Left ventricle myocardium inferior (tissue), 1 donor: ENCODE measurements at places on chromosomes 12 and 14. TPM values are rescaled to one million over a fixed set of nuclear protein-coding genes. Genes with fewer than 3 reads are reported as not detected.
A peak's percentile ranks its signal among the peaks of the same experiment; 100 is the strongest.

Gene BIN2
- total RNA-seq: 1.6 TPM

Gene SERPINA12
- total RNA-seq: not detected

Gene DNAJC22
- 0.08 TPM for total RNA-seq

Gene DCAF4
- total RNA-seq: 6.9 TPM

Gene FGF6
- total RNA-seq: not detected

Gene GLIPR1L2
- 1.5 TPM for total RNA-seq

Gene LLPH
- total RNA-seq: 22.1 TPM

Gene NRL
- total RNA-seq: 1.5 TPM

Gene SYNDIG1L
- total RNA-seq: 0.11 TPM

Gene DLGAP5
- total RNA-seq: 0.14 TPM

- DNase-seq: no peak
Observed at GRCh38 chr14:33343016-33343415, 404.3 kb downstream of the NPAS3 start.

GRCh38 chr12:42010257-42010656, 134.4 kb downstream of the GXYLT1 start:
- DNase-seq: no peak

DNA sequence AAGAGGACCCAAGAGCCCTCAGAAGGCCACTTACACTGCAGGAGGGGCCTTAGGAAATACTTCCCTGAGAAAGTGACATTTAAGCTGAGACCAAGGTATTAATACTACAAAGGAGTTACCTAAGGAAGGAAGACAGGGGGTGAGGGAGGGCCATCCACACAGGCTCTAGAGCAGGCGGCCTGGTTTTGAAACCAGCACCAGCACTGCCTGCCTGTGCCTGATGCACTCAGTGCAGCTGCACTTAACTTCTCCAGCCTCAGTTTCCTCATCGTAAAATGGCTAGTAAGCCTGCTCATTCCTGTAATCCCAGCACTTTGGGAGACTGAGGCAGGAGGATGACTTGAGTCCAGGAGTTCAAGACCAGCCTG, 45.5 kb upstream of the PLEKHG6 start:
- DNase-seq: no peak

- DNase-seq: no peak
Observed at GRCh38 chr12:87849074-87849473, 180.1 kb downstream of the C12orf50 start.

DNA sequence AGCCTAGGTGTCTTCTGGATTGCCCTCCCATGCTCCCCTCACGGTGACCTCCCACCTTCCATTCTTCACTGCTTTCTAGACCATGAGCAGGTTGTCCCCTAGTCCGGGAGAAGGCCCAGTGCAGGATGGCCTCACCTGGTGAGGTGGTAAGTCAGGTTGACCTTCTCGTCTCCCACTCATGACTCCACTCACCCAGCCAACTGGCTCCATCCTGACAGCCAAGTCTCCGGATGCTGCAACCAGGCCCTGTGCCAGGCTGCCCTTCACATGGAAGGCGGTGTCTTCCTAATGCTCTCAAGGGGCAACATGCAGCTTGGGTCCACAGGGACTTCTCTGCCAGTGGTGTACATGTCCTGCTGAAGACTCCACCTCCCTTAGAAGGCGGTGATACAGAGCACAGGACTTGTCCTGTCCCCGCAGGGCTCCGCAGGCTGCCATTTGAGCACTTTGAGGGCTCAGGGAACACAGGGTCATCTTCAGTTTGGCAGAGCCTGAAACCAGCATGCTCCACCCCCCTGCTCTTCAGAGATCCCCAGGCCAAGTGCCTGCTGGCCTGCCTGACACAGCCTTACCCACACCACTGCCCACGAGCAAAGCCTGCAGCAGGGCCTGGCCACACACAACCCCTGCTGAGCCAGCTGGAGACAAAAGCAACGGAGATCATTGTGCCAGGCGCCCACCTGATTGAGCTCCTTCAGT, 25.4 kb downstream of the BATF start:
- DNase-seq: no peak

DNA sequence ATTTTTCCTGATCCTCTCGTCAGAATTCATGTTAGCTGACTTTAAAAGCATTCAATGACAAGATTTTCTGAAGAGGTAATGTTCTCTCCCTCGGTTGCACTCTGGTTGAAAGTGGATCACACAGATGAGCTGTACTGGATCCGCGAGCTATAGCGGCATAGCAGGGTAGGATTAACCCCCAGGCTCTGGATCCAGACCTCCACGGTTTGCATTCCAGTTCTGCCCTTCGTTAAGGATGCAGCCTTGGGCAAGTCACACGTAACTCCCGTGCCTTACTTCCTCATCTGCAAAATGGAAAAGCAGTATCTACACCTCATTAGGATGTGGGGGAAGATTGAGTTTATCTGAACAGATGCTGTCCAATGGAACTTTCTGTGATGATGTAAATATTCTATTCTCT, 13.8 kb downstream of the CCDC92 start:
- no peak for DNase-seq

DNA sequence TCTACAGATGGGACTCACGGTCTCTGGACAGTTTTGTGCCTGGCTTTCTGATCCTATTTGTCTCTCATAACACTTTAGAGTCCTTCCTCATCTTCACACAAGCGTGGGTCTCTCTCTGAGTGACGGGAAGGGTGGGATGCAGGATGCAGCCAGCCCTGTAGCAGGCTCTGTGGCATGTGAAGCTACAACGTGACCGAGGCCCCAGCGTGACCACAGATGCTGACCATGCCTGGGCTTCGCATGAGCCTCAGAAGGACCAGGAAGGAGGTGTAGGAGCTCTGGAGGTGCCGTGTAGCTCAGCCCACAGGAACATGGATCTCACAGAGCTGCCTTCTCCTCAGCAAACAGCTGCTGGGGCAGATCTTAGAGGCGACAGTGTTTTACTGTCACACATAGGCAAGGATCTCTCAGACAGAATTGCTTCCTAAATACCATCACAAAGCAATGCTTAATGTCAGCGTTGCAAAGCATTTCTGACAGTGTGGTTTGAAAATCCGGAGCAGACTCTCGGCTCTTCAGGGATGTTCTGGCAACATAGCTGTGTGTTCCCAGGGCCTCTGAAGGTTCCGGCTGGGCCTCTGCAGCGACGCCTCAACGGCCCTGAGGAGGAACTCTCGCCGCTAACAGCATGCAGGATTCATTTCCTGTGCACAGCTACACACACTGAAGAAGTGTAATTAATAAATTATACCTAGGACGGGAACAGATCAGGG, 21.9 kb downstream of the ANKLE2 start:
- no peak for DNase-seq

GRCh38 chr14:104639885-104640548, 35.4 kb upstream of the TMEM179 start:
- peak; percentile 57 for DNase-seq

GRCh38 chr14:39229222-39229543, 4.5 kb upstream of the MIA2 start:
- no peak for DNase-seq

GRCh38 chr14:34649344-34649743, 19.4 kb upstream of the SNX6 start:
- DNase-seq: no peak

DNA sequence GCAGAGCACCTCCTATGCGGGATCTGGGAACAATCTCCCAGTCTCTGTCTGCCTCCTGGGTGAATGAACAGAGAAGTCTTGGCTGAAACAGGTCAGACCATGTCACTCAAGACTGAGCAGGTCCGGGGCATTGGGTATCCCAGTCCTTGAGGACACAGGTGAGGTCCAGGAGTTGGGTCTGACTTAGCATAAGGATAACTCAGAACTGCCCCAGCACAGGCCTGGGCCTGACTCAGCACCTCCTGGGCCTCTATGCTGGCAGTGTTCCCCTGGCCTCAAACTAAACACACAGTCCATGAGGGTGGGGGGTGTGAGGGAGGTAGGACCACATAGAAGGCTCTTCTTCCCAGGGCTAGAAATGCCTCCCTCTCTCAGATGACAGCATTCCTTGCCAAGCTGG, 1.5 kb upstream of the SDR9C7 start:
- no peak for DNase-seq

- no peak for DNase-seq
Observed at GRCh38 chr12:108806921-108807320, 50.5 kb downstream of the SSH1 start.

- peak; percentile 70 for DNase-seq
Observed at GRCh38 chr12:124681779-124682391, 114.5 kb upstream of the NCOR2 start.

DNA sequence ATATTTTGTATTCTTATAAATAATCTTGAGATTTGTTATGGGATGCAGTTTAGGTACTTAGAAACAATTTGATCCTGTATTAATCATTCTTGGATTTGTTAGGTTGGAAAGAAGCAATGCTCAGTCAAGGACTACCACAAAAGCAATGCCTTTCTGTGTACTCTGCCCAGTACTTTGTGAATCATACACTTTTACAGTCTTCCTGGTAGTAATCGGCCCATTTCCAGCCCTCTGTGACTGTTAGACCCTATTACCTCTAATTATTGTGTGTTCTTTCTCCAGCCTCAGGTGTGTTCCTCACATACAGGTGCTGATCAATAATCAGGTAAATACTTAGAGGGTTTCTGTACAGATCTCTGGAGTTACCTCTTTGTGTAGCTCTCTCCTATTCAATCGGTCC, 609.0 kb downstream of the KCNH5 start:
- no peak for DNase-seq
